CD8-positive, alpha-beta memory T cell (primary cell): ENCODE measurements at places on chromosomes 12 and 14. TPM values are rescaled to one million over a fixed set of nuclear protein-coding genes. Genes with fewer than 3 reads are reported as not detected.
A peak's percentile ranks its signal among the peaks of the same experiment; 100 is the strongest.

Gene MCRS1
- polyA plus RNA-seq = 61.6 TPM

GRCh38 chr12:124440841-124441381 lies 126.5 kb downstream of the NCOR2 start:
- DNase-seq = no peak

Gene NANOG
- polyA plus RNA-seq = not detected

Gene KLRC2
- polyA plus RNA-seq = 13.3 TPM

Gene KLRD1
- polyA plus RNA-seq = 177 TPM

Gene OR10G2
- polyA plus RNA-seq = 0.20 TPM

DNA sequence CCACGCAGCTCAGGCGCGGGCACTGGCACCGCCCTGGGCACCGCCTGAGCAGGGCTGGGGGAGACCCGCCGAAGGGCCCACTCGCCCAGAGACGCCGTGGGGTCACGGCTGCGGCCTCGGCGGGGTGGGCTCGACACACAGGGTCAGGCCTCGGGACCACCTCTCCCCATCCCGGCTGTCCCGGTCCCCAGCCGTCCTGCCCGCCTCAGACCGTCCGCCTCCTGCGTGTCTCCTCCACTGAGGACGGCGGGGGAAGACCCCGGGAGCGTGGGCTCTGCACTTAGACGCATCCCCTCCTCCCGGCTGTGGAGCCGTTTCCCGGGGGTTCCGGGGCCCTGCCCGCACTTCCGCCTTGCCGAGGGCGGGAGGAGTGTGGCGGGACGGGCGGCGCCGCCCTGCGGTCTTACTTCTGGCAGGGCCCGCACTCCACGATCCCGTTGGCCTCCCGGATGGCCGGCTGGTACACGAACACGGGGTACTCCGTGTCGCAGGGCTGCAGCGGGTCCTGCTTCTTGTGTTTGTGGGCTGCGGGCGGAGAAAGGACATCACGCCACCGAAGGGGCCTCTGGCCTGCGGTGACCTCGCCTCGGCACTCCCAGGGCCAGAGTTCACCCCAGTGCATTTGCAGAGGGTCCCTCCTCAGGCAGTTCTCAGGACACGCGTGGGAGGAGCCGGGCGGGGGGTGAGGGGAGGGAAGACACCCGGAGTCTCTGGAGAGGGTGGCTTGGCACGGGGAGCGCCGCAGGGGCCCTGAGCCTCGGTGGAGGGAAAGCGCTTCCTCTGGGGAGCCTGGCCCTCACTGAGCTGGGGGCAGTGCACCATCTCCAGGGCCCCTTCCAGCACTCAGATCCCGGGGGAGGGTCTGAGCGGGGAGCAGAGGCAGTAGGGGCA lies 23.1 kb upstream of the LRTM2 start:
- DNase-seq = peak; percentile 68

- no peak for DNase-seq
Measured at GRCh38 chr14:32329146-32329545, at the start of gene AKAP6. Gene AKAP6 (plus strand): TSS chr14:32329298. CDS start chr14:32433494, 104,196 bp downstream.

Gene VDR
- polyA plus RNA-seq = 0.54 TPM

DNA sequence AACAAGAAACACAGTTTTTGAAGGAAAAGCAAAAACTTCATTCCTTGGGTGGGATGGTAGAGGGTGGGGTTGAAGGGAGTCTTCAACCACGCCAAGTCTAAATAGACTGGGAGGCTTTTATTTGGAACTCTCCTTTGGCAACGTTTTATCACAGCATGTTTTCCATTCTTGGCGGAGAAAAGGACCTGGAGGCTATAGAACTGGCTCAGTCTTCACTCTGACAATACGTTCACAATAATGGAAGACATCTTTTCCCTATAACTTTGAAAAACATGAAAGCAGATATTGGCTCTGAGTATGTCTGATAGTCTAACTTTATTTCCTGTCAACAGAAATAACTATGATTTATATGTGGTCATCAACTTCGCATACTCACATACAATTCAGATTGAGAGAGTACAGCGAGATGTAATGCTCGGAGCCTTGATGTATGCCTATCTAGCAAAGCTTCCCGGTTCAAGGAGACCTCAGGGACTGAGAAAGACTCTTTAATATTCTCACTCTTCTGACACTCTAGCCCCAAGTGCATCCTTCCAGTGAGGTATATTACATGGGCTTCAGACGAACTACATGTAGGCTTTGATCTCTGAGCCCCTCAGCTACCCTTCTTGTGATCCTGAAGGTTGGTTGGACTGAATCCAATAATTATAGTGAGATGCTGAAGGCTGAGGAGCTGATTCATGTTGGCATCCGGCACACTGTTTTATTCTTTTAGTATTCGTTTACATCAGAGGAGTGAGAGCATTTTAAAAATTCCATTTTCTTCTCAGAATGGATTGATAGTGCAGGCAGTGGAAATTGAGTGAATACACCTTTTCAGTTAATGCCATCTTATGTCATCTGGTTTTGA lies 14.0 kb downstream of the TMEM30B start:
- DNase-seq = no peak

DNA sequence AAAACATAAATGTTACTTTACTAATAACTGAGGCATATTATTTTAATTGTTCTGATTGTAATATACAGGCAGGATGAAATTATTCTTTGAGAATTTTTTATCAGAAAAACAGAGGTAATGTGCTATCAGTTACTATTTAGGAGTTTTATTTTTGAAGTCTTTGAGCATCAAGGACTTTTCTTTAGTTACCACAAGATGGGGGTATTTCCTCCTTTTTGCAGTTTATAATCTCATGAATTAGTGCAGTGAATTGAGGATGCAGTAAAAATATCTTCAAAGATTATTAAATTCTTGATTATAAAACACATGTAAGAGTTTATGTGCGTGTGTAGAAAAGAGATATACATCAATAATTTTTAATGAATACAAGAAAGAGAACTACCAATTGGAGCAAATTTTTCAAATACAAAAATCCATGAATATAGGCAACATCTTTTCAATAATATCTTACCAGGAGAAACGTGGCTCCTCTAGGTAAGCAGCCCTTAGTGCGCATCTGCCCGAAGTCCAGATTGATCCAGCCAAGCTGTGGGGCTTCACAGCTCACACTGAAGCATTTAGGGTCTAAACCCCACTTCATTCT lies 71.6 kb downstream of the ERGIC2 start:
- DNase-seq = no peak

DNA sequence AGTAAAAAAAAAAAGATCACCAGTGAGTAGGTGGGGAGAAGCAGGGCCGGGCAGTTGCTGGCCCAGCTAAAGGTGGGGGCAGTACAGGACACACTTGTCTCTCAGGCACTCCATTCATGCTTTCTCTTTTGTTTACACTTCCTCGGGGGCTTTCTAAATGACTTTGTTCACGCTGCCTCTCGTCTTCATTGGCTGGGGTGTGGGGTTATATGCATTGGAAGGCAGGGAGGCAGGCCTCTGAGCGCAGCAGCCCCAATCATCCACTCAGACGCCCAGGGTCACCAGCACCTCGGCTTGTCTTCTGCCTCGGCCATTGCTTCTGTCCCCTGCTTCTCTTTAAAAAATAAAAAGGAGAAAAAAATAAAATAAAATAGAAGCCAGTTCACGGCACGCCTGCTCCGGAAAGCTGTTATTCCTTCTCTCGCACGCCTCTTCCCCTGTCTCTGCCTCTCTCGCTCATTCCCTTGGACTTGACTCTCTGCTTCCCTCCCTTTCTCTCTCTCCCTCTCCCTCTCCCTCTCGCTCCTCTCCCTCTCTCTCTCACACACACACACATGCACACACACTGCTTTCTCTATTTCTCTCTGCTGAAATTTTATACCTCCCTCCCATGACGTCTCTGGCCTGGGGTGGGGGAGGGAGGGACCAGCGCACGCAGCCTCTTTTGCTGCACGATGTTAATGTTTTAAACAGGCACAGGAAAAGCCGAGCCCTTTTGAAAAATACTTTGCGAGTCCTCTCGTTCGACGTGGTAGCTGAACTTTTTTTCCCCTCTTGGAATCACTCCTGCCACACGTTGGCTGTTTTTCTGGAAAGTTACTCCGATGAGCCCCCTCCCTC lies at the start of gene TGFB3:
TSS of gene TGFB3 (minus strand) at position 570 of the 840 bp plus-strand sequence. CDS start 1,102 bp downstream, outside the sequence.
- DNase-seq = peak; percentile 80

Gene LMO3
- polyA plus RNA-seq = not detected

GRCh38 chr12:4191642-4192041 lies 81.9 kb upstream of the CCND2 start:
- no peak for DNase-seq

GRCh38 chr12:102957339-102958050 lies at the start of gene ASCL1:
Gene ASCL1 (plus strand): TSS chr12:102957674. CDS start chr12:102958245, 571 bp downstream.
- no peak for DNase-seq
